ENCODE measurements at places on chromosomes 12 and 14.

DNA sequence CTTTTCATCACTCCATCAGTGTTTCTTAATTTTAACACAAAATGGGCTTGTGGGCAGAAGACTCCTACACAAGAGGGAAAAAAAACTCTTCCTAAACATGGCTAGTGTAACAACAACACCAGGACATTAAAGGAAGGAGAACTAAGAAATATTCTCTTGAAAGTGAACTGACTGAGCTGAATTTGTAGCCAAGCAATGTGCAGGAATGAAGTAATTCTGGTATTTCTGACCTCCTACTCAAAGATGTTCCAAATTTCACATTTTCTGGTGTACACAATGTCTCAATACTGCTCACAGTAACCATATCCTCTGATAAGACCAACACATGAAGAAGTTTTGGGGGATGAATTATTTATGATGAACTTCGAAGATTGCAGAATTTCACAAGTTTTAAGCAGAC is 357.3 kb downstream of the DUSP6 start:
- no peak for DNase-seq

DNA sequence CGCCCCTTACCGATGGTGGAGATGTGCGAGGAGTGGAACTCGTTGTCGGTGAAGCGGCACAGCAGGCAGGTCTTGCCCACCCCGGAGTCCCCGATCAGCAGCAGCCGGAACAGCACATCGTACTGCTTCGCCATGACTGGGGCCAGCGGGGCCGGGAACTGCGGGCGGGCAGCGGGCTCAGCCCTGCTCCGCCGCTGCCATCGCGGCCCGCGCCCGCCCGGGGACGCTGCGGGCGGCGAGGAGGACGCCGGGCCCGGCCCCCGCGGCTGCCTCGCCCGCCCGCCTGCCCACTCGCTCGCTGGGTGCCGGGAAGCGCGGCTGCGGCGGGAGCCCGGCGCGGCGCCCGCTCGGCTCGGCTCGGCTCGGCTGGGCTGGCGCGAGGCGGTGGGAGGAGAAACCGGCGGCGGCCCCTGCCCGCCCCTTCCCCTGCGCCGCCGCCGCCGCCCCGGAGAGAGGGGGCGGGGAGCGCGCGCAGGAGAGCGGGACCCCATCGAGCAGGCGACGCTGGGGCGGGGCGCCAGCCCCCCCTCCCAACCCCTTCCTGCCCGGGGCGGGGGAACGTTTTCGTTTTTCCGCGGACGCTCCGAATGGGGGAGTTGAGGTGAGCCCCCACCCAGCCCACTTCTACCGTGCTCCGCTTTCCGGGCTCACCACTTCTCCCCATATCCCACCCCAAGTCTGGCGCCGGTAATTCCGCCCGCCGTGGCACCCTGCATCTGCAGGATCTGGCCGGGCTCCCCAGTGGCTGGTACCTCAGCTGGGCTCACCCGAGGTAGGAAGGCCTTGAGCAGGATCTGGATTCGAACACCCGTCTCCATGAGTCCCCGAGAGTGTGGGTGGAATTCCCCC is at the start of gene RAB15:
Gene RAB15, minus strand, starts transcription at position 394 of the 849 bp plus-strand sequence. Its CDS starts 260 bp downstream, at position 134.
- DNase-seq = no peak

- no peak for DNase-seq
Observed at GRCh38 chr12:3266638-3267037, 189.5 kb downstream of the TSPAN9 start.

DNA sequence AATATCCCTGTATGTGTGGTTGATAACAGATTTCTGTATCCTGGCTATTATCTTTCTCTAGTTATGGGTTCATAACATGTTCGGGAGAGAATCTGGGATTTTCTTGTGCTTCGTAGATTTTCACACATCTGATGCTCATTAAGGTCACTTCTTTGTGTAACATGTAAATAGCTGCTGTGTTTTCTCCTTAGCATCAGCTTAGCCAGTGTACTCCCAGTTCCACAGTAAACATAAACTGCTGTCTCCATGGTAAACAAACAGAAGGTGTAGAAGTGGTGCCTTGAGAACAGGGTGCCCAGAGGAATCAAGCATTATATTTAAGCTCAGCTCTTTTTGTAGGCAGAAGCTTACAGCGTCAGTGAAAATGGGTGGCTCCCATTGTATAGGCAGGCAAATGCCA is 88.0 kb downstream of the ANO6 start:
- DNase-seq = no peak

DNA sequence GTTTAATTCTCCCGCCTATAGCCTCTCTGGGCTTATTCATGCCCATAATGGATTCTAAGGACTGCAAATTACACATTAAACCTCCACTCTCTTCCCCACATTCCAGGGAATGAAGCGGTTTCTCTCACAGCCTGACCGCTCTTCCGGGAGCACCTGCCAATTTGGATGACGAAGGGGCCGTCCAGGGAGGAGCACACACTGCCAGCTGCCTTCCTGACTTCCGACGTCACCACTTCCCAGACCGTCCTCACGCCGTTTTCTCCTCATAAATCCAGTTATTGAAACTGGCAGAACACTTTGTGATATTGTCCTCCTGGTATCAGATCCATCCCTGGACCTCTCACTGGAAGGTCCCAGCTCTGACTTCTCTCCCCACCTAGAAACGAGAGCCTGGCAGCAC is 87.6 kb downstream of the GCH1 start:
- DNase-seq = no peak

DNA sequence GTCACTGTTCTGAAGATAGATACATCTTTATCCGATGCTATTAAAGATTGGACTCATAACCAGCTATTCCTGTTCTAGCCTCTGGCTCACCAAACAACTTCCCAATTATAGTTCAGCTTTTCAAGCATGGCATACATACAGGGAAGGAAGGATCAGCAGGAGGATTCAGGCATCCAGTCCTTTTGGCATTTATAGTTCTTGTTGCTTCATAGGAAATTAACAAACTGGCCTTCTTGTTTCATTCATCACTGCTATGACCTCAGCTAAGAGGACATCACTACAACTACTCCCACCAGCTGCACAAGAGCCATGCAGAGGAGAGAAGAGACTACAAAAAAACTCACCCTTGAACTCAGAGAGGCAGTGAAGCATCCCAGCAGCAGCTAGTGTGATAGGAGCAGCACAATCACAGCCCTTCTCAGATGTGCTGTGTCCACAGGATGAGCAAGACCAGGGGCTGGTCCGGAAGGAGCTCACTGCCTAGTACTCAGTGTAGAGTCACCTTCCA is 100.5 kb downstream of the SPTSSA start:
- DNase-seq = no peak

DNA sequence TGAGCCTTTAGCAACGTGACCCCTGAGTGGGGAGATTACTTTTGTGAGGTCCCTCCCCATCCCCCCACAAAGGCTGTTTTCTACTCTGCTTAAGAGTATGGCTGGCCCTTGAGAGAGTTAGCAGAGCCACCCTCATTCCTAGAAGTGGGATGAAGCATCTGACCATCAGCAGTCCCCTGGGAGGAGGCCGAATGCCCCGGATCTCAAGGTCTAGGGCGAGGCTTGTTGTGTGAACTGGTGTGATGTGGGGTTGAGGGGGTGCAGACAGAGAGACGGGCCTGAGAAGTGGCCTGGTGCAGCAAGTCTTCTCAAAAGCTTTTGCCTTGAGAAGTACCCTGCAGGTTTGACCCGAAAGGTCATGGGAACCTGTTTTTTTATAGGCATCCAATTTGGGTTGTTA is 153.0 kb upstream of the FKBP4 start:
- no peak for DNase-seq

DNA sequence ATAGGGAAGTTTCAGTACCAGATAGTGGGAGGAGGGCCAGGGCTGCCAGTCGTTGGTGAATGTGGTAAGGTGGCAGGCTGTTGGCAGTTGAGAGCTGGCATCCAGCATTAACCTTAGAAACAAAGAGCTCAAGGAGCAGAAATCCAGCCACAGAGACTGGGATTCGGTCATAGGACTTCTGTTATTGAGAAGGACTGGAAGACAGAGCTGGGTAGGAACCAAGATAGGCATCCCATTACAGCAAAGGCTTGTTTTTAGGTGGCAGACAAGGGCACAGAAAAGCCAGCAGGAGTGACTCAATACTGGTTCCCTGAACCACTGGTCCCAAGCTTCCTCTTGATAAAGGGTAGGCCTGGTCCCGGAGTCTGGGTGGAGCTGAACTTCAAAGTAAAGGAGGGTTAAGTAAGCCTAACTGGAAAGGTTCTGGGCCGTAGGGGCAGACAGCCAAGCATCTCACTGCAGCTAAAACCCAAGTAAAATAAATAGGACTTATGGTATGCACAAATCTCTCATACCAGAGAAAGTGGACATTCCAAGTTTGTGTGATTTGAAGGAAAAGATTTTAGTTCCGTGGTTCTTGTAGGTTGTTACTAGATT is 147.9 kb downstream of the ETV6 start:
- DNase-seq = no peak

GRCh38 chr14:84080944-84081343 is 1449.0 kb upstream of the FLRT2 start:
- no peak for DNase-seq

DNA sequence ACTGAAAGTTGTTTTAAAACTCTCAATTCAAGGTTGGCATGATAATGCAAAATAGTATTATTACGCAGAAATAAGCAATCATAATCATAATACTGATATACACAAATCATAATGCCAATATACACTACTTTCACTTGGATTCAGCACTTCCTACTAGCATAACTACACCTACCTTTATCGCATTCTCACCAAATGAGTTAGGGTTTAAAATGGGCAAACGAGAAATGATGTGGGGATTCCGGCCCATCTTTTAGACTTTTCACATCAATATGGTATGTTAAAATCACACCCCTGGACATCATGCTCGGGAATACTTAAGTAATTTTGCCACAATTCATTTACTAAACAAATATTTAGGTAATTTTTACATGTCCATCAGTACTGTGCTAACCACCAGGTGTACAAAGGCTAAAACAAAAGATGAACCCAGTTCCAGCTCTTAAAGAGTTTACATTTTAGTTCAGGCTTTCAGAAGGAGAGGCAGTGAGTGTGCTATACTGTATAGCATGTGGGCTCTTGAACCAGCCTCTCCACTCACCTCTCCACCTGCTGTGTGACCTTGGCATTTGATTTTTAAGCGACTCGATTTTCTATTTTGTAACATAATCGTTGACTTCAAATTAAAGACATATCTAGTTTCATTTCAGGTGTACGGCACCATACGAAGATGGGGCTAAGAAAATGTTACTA is 1.1 kb upstream of the USP15 start:
- DNase-seq = no peak

- DNase-seq = no peak
Observed at GRCh38 chr12:46269429-46270241, 792 bp upstream of the SLC38A1 start.

GRCh38 chr12:10408842-10409241 is 715 bp downstream of the KLRC4 start:
- no peak for DNase-seq

GRCh38 chr12:105267711-105268110 is 31.7 kb upstream of the APPL2 start:
- DNase-seq = no peak

DNA sequence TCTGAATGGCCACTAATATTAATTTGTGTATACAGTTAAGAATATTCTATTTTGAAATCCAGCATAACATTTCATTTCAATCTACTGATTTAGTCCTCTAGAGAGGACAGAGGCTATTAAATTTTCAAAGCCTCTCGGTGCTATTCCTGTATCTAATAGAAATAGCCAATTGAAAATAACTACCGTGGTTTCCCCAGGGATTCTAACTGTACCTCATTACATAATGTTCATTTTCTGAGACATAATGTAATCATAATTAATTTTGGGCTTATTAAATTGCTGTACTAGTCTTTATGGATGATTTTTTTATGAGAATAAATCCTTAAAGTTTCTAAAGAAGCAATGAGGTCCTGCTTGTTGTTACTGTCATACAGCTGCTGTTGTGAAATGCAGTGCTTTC is 38.6 kb upstream of the ACSS3 start:
- no peak for DNase-seq

- DNase-seq = no peak
Observed at GRCh38 chr12:69066492-69067373, 133.8 kb upstream of the CPM start.

- DNase-seq = no peak
Observed at GRCh38 chr14:52443506-52443905, 108.8 kb downstream of the TXNDC16 start.

GRCh38 chr12:23631786-23632377 is 317.6 kb downstream of the SOX5 start:
- no peak for DNase-seq

DNA sequence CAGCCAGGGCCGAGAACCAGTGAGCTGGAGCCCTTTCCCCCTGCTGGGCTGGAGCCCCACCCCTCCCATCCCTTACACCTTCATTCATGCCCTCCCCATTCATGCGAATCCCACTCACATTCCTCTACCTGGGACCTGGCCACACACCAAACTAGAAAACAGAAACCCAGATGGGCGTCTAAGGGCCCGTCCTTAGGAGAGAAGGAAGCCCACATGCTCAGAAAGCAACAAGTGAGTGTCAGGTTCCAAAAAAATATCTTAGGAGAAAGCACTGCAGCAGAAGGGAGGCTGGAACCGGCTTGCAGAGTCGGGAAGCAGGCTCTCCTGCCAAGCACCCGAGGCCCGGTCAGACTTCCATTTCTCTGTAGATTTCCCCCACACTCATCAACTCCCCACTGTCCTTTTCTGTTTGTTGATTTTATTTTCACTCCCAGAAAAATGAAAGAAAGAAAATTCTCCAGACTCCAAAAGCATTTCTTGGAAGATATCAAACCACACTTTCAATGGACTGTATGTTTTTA is 13.6 kb downstream of the BCL11B start:
- no peak for DNase-seq

DNA sequence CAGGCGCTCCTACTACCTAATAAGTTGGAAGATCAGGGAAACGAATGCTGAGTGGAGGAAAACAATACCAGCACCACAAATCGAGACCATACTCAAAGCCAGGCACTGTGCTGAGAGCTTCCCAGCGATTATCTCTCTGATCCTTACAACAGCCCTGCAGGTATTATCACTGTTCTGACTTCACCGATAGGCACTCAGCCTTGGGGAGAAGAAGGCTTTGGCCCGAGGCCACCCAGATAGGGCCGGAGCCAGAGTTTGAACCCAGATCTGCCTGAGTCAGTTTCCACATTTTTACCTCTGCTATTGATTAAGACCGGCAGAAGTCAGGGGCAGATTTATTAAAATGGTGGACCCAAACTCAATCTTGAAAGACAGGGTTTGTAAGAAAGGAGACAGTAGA is 4.9 kb downstream of the SVOP start:
- DNase-seq = no peak

Data from tibial nerve (tissue), 4 donors.